ENCODE measurements at places on chromosomes 1 and 21.

GRCh38 chr1:91026777-91027176 lies 4.9 kb upstream of the ZNF644 start:
- DNase-seq = no peak

- DNase-seq = no peak
Observed at GRCh38 chr21:26332867-26333266, 162.3 kb upstream of the APP start.

- no peak for DNase-seq
Observed at GRCh38 chr1:151838222-151839081, 1.2 kb downstream of the C2CD4D start.

DNA sequence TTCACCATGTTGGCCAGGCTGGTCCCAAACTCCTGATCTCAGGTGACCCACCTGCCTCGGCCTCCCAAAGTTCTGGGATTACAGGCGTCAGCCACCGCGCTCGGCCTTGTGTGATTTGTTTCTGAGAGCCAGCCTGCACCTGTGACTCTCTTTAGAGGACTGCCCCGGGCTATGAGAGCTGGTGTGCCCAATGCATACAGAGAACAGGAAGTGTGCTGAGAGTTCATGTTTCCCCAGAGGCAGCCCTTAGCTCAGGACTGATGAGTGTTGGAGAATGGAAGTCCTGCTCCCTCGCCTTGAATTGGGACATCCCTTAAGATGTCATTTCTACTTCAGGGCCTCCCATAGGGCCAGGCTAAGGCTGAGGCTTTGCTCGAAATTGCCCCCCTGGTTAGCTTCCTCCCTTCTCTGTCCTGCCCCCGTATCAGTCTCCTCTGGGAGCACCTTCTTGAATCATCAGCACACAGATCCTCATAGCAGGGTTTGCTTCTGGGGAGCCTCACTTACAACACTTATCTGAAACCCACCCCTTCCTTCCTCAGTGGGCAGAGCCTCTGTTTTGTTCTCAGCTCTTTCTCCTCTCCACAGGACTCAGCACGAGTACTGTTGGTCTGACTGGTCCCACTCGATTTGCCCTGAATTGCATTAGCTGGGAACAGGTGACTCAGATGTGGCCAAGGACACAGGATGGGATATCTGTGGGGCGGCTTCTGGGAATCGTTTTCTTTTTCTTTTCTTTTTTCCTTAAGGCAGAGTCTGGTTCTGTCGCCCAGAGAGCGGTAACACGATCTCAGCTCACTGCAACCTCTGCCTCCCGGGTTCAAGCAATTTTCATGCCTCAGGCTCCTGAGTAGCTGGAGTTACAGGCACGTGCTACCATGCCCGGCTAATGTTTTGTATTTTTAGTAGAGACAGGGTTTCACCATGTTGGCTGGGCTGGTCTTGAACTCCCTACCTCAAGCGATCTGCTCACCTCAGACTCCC lies 80.1 kb downstream of the UBIAD1 start:
- DNase-seq = no peak

DNA sequence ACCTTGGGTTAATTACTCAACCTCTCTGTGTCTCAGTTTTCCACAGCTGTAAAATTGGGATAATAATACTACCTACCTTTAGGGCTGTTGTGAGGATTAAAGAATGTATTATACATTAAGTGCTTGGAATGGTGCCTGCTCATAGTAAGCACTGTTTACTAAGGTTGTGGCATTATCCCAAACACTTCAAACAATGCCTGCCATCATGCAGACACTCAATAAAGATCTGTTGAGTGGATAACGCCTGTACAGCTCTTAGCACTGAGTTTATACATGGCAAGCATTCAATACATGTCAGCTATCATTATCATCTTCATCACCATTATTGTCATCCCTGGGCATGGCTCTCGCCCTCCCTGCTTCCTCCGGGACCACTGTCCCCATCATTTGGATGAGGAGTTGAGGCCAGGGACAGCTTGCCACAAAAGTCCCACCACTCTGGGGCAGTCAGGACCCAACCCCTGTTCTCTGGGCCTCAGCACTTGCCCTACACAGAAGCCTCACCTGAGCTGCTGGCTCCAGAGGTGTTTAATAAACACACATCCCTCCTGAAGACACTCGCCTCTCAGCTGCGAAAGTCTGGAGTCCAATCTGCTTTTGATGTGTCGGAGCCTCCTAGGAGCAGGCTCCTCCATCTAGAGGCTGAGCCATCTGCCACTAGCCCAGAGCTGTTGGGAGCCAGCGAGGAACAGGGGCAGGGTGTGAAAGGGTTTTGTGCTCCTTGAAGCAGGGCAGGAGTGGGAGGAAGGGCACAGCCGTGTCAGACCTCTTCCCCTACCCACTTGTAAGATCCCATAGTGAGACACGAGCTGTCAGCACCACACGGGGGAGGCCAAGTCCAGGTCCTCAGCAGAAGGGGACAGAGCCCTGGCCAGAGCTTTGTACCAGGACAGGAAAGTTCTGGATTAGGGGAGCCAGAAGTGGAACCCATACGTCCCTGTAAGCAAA lies 80.9 kb upstream of the ZC3H12A start:
- no peak for DNase-seq

DNA sequence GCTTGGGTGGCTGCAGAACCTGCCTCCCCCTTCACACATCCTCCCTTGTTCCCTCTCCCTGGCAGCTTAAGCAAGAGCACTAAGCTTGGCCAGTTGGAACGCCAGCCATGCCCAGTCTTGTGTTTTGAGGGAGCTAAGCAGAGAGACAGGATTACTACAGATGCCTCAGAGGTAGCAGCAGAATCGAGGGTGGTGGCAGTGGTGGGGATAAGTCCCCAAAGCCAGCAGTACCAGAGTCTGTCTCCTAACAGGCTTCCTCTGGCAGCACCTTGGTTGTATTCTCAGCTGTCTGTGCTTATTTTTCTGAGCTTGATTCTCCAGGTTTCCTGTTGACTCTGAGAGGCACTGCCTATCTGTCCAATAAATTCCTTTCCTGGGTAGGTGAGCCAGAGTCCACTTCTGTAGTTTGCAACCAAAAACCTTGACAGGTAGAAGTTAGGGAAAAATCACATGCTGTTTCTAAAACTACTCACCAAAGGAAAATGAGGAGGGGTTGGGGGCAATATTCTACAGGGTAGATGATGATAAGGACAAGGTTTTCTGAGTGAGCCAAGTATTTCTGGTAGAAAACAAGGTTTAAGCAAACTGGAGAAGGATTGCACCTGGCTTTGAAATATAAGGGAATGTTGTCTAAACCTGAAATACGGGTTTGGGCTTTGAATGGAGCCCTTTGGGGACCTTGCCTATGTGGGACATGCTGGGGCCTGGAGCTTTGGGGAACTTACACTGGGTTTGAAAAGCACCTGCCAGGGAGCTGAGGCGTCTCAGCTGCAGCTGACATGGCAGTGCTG lies 100.8 kb downstream of the PBX1 start:
- DNase-seq = no peak

GRCh38 chr1:9691691-9692090 lies 40.2 kb downstream of the PIK3CD start:
- DNase-seq = no peak

GRCh38 chr1:242534753-242535152 lies 10.3 kb upstream of the PLD5 start:
- no peak for DNase-seq

DNA sequence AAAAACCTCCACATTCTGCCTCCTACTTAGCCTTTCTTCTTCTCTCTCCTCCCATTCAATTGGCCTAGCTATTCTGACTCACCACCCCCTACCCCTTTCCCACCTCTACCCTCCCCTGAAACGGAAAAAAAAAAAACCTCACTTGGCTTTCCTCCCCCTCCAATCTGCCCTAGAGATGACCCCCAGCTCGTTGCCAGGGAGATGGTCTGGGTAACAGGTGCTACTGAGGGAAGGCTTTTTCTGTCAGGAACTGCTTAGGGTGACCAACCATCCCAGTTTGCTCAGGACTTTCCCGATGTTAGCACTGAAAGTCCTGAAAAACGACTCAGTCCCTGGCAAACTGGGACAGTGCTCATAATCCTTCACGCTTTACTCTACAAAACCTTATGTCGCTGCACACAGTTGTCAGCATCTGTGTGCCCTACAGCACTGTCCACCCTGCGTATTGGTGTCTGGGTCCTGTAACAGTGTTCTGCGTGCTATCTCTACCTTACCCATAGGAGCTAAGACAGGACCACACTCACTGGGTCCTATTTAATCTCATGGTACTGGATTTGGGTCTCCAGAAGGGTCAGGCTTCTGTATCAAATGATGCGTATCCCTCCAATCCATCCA lies 7.7 kb upstream of the CADM3 start:
- no peak for DNase-seq

DNA sequence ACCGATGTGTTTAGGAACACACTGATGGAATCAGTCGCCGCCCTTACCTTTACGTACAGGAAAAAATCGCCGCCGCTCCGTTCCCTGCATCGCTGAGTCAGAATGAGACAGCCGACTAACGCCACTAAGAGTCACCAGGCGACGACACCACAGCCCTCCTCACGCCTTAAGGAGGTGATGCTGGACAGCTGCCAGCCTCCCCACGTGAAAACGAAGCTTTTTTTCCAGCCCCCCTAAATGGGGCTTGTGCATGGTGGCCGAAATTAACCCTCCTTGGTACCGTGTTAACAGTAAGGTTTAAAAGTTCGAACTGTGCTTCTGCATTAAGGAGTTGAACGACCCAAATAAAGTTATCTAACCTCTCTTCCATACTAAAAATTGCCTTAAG lies 511 bp downstream of the DNTTIP2 start:
- no peak for DNase-seq

DNA sequence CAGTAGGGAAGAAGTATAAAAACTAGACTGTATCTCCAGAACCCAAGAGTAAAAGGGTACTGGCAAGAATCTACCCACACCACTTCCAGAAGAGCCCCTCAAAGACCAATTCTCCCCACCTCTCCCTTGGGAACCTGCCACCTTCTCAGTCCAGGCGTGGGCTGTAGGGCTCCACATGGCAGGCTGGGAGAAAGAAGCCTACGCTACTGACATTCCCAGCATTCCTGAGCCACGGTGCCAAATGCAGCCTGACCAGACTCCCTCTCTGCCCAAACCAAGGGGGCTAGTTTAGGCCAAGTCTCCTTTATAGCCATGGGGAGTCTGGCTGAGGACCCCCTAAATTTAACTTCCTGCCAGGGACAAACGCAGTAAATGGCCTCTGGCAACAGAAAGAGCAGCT lies 2.0 kb downstream of the UBE2Q1 start:
- no peak for DNase-seq

DNA sequence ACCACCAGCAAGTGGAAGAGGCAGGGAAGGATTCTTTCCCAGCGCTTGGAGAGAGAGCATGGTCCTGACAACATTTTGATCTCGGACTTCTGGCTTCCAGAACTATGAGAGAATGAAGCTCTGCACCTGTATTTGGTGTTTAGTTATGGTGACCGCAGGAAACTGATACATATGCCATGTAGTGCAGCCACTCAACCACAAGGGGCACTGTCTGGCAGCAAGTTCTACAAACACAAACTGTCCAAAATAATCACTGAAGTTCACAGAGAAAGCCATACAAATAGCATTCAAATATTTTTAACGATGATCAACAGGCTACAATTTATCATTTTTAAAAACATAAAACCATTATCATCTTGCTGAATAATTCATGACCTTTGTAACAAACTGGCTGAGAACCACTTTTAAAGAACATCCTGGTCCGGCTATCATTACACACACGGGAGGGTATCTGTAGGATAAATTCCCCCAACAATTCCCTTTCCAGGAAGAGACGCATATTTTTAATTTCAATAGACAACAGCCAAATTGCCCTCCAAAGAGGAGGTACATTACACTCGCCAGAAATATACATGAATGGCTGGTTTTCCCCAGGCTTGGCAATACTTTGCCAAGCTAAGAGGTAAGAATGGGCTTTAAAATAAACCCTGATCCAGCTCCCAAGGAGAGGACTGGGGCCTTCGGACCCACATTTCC lies 9.2 kb upstream of the CBR3 start:
- DNase-seq = no peak

DNA sequence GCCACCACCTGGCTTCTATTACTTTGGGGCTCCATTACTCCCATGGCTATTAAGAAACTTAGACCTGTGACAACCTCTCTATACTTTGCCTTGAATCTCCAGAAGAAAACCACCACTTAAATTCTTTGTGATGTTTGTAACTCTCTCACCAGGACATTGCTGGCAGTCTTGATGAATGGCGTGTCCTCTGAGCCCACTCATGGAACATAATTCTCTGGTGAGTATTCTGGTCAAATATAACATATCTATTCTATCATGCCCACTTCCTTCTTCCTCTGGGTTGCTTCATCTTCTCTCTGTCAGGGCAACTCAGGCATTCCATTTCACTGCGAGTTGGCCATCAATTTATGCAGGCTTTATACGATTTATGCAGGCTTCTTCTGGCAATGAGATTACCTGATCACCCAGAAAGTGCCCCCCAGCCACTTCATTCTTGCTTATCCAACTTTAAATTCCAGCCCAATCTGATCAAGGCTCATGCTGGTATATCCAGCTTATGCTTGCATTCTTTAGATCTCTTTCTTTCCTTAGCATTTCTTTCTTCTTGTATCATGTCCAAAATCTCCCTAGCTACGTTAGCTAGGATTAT lies 112.0 kb upstream of the CHRM3 start:
- no peak for DNase-seq

DNA sequence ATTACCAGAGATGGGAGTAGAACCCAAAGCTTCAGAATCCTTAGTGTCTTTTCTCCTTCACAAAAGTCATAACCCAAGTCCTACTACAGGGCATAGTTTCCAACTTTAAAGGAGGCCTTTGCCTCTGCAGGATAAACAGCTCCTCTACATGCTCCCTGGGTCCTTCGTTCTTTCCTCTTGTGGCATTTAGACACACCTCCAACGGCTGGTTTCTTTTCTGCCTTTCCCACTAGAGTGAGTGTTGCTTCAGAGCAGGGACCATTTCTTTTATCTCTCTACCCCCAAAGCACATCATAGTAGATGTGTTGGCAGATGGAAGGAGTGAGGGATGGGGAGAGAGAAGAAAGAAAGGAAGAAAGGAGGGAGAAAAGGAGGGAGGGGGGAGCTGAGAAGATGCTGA lies 144.7 kb upstream of the SPATA6 start:
- no peak for DNase-seq

DNA sequence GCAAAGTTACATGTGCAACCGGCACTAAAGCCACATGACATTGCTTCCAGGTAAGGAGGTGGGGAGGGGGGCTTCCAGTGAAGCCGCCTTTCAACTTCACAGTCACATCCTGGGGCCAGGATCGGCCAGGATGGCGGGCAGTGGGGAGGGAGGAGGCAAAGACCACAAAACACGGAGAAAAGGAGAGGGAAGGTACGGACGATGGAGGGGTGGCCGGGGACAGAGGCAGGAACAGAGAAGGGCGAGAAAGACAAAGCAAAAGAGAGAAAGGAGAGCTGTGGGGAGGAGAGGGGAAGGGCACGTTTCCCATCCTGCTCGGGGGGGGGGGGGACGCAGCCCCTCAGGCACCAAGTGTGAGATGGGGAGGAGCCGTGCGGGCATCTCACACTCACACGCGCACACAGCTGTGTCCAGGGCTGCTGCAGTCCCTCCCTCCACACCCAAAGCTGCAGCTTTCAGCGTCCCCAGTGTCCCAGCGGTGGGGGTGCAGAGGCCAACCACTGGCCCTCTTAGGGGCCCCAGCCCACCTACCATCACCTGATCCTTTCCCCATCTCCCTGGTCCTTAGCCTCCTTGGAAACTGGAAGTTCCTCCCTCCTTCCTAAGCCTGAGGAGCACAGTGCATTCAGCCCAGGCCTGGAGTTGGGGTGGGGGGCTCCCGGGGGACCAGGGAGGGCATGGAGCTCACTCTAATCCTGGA lies 2.4 kb downstream of the SH2D5 start:
- no peak for DNase-seq

- no peak for DNase-seq
Observed at GRCh38 chr21:35025206-35026152, 23.6 kb downstream of the RUNX1 start.
